ENCODE measurements at places on chromosomes 1 and 21.

GRCh38 chr1:154874465-154874864, 4.4 kb upstream of the KCNN3 start:
- DNase-seq, result no peak

- no peak for DNase-seq
These were observed 133.3 kb downstream of the IGSF21 start for GRCh38 chr1:18240906-18241305.

GRCh38 chr1:87077959-87078639, 163.7 kb downstream of the HS2ST1 start:
- DNase-seq, result no peak

- no peak for DNase-seq
These were observed 36.4 kb downstream of the MRAP start for GRCh38 chr21:32334980-32335531.

DNA sequence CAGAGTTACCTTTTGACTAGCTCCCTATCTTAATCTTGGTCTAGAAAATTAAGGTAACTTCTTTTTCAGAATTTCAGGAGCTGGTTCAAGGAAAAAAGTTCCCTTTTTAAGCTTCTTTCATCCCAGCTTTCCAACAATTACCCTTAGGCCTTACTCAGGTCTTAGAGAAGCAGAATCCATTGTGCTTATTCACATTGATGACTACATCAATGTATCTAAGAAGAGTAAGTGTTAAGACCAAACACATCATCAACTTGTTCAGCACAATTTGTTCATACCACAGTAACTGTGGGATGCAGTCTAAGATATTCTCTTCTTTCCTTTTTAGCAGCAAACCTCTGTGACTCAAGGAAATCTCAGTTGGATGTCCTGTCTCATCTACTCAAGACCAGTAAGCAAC, 4.1 kb downstream of the MRPL9 start:
- DNase-seq, result no peak

DNA sequence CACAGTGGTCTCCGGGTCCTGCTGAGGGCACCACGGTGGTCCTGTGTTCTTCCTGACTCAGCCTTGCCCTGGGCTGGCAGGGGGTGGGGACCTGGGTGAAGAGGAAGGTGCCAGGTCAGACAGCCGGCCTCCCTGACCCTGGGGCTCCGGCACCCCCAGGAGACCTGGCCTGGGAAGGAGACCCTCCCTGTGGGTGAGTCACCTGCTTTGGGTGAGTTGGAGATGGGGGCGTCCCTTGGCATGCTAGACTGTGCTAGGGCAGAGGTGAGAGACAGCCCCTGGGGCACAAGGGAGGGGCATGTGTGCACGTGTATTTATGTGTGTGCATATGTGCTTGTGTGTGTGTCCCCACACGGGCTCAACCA, 23.4 kb downstream of the SPSB1 start:
- no peak for DNase-seq

DNA sequence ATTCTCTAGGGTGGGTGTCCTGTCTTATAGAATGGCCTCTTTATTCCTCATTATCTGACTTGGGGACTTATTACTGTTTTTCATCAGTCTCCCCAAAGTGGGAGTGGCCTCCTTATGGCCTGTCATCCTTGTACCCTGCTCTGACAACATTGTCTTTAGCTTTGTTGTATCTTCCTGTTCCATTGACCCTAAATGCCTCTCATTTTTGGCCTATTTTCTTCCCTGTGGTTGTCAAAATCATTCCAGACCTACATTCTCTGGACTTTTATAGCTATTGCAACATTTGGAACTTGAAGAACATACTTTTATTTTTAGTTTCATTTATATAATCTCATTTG, 9.7 kb downstream of the SFT2D2 start:
- DNase-seq, result no peak

DNA sequence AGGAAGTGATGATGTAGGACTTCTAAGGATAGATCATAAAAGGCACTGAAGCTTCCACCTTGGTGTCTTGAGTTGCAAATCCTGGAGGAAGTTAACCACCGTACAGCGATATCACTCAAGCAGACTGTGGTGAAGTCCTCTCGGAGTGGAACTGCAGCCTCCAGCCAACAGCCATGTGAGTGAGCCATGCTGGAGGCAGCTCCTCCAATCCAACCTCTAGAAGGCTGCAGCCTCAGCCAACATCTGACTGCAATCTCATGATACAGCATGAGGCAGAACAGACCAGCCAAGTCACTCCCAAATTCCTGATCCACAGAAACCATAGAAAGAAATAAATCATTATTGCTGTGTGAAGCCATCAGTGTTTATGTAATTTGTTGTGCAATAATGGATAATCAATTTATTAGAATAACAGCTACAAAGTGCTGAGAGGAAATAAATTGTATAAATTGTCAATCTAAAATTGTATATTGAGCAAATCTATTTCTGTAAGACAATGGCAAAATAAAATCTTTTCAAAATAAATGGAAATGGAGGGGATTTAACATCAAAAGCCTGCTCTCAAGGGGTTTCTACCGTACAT, 65.0 kb downstream of the PRSS38 start:
- DNase-seq, result no peak

GRCh38 chr1:234627009-234627950, 17.3 kb upstream of the IRF2BP2 start:
- DNase-seq, result no peak

GRCh38 chr1:74586253-74586897, 74.0 kb upstream of the LRRC53 start:
- DNase-seq, result no peak

DNA sequence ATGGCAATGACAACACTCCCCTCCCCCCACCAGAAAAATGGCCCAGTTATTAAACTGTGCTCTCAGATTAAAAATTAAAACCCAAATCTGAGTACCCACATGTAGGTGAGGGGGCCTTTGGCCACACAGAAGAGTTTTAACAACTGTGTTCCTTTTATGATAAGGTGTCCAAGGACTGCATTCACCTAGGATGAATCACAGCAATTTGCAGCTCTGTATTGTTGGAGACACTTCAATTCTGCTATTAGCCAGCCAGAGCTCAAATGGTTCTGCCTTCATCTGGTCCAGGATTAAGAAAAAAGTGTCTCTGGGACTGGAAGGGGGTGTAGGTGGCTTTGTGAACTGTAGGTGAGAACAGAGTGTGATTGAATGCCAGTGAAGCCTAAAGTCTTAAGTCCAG, 43.3 kb upstream of the DIRAS3 start:
- DNase-seq, result no peak

- DNase-seq, result no peak
These were observed 83.1 kb downstream of the PATJ start for GRCh38 chr1:61825393-61825792.

DNA sequence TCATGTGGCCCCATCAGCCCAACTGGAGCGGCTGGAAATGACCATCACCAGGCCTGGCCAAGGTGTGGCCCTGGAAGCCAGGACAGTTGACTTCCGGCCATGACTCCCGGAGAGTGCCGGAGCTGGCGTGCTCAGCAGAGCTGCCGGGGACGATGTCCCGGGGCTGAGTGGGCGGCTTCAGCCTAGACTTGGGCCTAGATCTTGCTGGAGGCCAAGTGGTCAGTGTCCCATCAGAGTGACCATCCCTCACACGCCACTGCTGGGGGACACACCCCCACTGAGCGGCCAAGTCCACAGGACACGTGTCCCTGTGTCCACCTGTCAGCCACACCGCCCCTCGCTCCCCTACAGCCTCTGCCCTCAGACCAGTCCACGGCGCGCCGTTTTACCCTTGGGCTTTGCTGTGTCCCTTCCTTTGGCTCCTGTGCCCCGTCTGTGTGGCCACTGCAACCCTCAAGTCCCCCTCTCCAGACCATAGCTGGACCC, 4.0 kb downstream of the FAAP20 start:
- no peak for DNase-seq

GRCh38 chr1:156337888-156338179, 258 bp downstream of the CCT3 start:
- DNase-seq, result no peak

DNA sequence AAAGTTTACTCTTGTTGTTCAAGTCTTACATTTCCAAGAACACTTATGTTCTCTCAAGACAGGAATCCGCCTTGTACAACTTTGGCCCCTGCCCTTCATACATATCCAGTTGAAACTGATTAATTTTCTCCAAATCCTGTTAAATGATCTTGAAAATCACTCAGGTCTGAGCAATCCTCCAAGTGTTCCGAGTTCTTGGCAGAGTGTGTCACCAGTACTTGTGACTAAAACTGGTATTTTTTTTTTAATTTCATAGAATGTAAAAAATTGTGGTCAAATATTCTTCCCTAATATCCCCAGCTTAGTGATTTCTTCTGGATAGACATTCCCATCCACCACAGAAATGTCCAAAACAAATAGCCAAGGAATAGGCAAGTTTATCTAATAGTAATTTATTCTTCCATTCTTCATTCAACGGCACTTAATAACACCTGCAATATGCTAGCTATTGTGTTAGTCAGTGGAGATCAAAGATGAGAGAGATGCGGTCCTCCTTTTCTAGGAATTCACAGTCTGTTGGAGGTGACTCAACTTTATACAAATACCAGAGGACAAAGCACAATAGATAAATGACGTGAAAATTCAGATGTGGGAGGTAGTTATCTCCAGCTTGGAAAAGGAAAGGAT, 71.4 kb downstream of the DIRAS3 start:
- DNase-seq, result no peak

GRCh38 chr1:20666804-20667203, 5.6 kb upstream of the DDOST start:
- no peak for DNase-seq

DNA sequence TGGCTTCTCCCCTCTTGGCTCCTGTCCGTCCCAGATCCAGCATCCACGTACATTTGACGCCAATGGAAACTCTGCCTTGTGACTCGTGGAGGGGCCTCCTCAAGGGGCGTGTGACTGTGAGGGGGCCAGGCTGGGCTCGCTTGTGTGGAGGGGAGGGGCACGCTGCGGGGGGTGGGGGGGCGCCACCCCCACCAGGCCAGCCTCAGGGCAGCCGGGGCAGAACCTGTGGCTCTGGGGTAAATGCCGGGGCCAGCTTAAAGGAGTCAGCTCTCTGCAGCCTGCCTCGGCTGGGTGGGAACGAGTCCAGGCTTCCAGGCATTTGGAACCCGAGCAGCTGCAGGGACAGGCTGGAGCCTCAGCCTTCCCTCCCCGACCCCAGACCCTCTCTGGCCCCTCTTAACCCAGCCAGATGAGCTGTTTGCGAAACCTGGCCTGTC, 94.1 kb downstream of the SIK1 start:
- DNase-seq, result no peak

DNA sequence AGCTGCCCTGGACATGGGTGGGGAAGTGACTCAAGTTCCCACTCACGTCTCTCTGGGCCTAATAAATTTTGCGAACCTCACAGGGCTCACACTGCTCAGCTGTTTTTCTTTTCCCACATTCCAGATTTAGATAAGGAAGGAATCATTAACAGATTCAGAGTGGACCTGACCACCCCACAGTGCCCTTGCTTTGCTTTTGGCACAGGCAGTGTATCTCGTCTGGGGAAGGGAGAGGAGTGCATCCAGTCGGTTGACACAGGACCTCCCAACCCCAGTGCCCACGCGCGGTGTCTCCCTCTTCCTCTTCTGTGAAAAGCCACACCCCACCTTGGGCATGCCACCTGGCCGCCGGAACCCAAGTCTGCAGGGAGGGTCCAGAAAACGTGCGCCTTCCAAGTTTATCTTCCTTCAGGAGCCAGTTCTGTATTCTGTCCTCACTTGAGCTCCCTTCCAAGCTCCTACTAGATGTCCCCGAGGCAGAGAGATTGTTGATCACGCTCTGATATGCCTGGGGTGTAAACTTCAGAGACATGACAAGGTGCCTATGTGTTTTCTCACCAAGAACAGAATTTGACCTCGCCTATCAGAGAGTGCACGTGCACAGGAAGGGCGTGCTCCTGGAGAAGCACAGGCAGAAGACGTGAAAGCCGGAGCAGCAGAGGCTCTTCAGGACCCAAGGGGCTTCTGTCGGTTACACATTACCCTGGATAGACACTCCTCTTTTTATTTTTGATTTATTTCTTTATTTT, 9.5 kb upstream of the SLC2A5 start:
- no peak for DNase-seq

DNA sequence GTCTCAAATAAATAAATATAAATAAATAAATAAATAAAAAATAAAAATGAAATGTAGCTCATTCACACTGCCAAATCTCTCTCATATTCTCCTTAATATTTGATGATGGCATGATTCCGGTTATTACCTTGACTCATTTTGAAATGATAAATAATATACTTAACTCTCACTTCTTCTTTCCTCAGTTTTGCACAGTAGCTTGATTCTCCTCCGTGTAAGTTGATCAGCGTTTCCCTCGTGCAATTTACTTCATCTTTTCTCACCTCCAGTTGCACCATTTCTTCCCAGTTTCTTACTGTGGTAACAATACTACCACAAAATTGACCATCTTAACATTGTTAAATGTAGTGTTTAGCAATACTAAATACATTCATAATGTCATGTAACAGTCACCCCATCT, 111.6 kb downstream of the RIPK4 start:
- no peak for DNase-seq

GRCh38 chr21:43708745-43709381, 10.1 kb upstream of the PDXK start:
- DNase-seq, result no peak

GRCh38 chr1:2294033-2294724, 66.1 kb downstream of the SKI start:
- DNase-seq, result no peak

GRCh38 chr1:214101246-214101645, 113.5 kb downstream of the PROX1 start:
- DNase-seq, result no peak

GRCh38 chr1:41238311-41238988, 3.7 kb downstream of the SCMH1 start:
- no peak for DNase-seq

DNA sequence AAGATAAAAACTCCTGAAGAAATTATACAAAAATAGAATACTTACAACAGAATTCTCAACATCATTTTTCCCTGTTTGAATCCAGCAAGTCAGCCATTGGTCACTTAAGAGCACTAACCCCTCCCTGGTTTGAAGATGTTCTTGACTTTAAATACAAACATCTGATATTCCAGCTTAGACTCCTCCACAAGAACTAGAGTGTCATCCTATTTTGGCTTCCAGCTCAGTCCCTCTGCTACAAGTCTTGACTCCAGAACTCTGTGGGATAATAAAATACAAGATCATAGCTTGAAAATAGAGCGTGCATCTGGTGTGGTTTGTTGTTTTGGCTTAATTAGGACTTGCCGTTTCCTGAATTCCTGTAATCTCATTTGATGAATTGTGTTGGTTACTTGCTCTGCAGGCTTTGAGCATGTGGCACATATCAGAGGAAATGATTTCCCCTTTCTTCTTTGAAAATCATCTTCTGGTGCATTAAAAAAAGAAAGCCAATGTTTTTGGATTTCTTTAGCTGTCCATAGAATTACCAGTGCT, 63.7 kb upstream of the DPT start:
- no peak for DNase-seq
